ENCODE measurements at places on chromosomes 7 and 10.

- DNase-seq = no peak
These were observed 25.5 kb upstream of the KNDC1 start for GRCh38 chr10:133134411-133135115.

DNA sequence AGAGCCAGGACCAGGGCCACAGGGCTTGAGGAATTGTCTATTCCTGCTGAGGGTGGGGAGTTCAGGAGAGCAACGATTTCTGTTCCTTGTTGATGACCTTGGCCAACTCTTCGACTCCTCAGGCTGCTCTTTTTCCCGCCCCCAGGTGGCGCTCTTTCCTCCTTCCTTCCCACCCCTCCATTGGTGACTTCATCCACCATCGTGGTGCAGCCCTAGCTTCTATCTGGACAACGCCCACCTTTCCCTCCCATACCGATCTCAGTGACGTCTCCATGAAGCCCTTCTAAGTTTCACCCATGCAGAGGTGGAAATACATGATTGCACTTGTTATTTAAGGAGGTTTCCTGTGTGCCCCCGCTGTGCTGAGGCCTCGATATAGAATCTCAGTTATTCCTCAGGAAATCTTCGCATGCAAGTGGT, 22.1 kb upstream of the CARD11 start:
- peak; percentile 38 for DNase-seq

DNA sequence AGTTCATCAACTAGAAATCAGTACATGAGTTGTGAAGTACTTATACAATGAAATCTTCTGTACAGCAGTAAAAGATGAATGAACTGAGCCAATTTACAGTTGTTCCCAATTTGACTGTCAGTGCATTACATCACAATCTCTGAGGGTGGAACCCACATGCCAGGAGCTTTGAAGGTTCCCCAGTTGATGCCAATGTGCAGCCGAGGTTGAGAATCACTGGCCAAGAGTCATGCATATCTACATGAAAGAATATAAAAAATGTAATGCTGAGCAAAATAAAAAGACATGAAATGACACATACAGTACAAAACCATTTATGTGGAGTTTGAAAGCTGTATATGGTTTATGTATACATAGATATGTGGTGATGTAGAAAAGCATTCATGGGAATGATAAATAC, 22.1 kb upstream of the CCNJ start:
- no peak for DNase-seq

- DNase-seq = no peak
These were observed 26.9 kb downstream of the BLVRA start for GRCh38 chr7:43785420-43785819.

GRCh38 chr7:131722371-131722770, 165.9 kb upstream of the PODXL start:
- no peak for DNase-seq

GRCh38 chr7:127718340-127718679, 66.3 kb downstream of the SND1 start:
- no peak for DNase-seq

- DNase-seq = no peak
These were observed 55.4 kb downstream of the CACNA2D1 start for GRCh38 chr7:82388138-82388537.

GRCh38 chr10:3719024-3719843, 65.8 kb downstream of the KLF6 start:
- no peak for DNase-seq

GRCh38 chr7:98205162-98205845, 5.9 kb upstream of the BHLHA15 start:
- peak; percentile 70 for DNase-seq

- no peak for DNase-seq
These were observed 45.1 kb downstream of the CUX1 start for GRCh38 chr7:101862280-101863220.

GRCh38 chr10:64041989-64042490, 520.8 kb downstream of the REEP3 start:
- DNase-seq = no peak

DNA sequence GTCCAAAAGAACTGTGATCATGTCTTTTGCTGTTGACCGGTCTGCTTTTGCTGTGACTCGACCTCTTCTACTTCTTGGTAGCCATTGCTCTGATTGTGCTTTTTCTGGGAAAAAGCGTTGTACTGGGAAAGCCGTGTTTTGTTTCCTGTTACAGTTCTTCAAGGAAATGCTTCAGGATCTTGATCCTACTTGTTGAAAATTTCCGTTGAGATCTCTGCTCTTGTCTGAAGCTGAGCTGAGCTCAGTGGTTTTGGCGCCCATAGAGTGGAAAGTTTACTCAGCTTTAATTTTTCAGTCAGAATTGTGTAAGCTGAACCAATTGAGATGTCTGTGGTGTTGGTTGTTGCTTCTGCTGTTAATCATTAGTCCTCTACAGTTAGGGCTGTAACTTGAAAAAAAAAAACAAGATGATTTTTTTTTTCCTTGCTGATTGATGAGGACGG, 302.2 kb downstream of the CCDC3 start:
- no peak for DNase-seq

GRCh38 chr10:99854860-99855259, 72.4 kb downstream of the ABCC2 start:
- DNase-seq = no peak

GRCh38 chr7:273327-273726, 16.6 kb upstream of the FOXL3 start:
- DNase-seq = no peak

GRCh38 chr7:6161463-6162330, 110.7 kb downstream of the CYTH3 start:
- no peak for DNase-seq

GRCh38 chr7:26061678-26062603, 90.1 kb upstream of the NFE2L3 start:
- DNase-seq = peak; percentile 92

- no peak for DNase-seq
These were observed 97.1 kb downstream of the GNAI1 start for GRCh38 chr7:80231707-80232106.

DNA sequence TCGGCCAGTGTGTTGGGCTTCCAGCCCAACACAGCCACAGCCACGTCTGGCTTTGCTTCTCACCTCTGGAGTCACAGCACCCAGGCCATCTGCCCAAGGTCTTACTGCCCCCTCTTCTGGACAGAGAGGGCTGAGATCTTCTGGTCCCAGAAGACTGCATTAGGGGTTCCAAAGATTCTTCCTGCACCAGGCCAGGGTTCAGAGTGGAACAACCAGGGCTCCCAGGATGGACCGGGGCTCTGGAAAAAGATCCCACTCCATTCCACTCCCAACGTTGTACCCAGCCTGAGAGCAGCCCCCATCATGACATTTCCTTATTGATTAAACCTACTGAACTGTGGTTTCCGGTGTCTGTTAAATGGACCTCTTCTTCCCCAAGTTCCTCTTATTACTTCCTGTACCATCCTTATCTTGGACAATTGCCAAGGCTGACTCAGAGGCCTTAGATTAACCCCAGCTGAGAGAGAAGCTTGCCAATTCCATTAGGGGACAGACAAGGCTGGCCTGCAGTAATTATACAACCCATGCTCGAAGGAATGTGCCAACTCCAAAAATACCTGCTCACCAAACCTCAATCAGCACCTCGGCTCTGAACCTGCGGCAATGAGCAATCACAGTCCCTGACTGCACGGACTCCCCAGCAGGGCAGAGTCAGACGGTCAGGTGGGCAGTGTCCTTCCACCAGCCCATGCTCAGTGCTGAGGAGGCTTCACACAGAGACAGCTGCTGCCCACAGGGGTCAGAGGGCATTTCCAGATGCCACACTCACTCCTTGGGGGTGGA, 47.9 kb upstream of the NPFFR1 start:
- peak; percentile 82 for DNase-seq

GRCh38 chr7:82194016-82194643, 249.4 kb downstream of the CACNA2D1 start:
- DNase-seq = peak; percentile 58

- no peak for DNase-seq
These were observed 17.6 kb upstream of the PANK1 start for GRCh38 chr10:89662596-89662995.

DNA sequence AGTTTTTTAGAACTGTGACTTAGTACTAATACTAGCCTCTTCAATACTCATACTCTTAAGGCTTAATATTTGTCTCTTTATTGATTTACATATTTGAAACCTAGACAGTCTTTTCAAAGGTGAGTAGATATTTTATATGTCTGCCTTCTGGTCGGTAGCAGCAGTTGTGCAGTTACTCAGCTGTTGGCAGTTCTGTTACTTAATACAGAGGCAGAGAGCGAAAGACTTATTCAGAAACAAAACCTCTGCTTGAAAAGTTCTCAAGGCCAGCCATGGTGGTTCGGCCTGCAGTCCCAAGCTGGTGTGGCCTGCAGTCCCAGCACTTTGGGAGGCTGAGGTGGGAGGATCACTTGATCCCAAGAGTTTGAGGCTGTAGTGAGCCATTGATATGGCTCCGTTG, 84.2 kb downstream of the AUTS2 start:
- no peak for DNase-seq

DNA sequence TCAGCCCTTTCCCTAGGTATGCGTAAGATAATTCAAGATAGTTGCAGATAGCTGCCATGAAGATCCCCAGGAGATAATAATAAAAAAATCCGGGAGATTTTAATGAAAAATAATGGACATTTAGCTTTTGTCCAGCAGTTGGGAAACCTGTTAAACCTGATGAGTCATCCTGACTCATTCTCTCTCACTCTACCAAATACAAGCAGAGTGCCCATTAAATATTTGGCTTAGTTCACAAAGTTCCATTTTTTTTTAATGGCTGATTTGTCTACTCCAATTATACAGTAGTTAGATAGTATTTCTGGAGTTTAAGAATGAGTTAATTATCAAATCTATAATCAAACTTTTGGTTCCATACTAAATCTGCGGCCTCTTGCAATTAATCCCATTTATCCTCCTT, 2.1 kb upstream of the SHTN1 start:
- DNase-seq = no peak

DNA sequence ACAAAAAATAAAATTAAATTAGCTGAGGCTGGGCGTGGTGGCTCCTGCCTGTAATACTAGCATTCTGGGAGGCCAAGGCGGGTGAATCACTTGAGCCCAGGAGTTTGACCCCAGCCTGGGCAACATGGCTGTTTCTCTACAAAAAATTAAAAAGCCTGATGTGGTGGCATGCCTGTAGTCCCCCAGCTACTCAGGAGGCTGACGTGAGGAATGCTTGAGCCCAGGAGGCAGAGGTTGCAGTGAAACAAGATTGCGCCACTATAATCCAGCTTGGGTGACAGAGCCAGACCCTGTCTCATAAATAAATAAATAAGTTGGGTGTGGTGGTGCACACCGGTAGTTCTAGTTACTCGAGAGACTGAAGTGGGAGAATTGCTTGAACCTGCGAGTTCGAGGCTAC, 65.1 kb downstream of the GNA12 start:
- DNase-seq = no peak

DNA sequence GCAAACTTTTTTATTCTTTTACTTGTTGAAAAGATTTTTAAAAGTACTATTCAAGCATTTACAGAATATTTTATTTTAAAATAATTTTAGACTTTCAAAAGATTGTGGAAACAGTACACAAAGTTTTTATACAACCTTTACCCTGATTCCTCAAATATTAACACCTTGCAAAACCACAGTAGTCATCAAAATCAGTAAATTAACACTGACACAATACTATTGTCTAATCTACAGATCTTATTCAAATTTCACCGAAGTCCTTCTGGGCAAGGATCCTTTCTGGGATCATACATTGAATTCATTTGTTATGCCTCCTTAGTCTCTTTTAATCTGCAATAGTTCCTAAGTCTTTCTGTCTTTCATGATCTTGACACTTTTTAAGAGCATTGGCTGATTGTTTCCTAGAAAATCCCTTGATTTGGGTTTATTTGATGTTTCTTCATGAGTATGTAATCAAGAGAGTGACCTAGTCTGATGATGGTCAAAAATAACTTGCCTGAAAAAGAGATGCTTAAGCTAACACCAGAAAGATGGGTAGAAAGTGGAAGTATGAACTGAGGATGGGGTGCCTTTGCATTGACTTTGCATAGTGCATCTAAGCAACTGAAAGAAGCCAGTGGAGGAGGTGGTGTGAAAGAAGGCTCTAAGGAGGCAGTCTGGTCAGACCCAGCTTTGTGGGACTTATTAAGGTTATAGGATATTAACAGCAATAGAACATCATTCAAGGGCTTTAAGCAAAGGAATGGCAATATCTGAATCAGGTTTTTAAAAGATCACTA, 9.7 kb downstream of the STAMBPL1 start:
- no peak for DNase-seq

- DNase-seq = no peak
These were observed 10.3 kb downstream of the ZNF775 start for GRCh38 chr7:150389532-150389816.

DNA sequence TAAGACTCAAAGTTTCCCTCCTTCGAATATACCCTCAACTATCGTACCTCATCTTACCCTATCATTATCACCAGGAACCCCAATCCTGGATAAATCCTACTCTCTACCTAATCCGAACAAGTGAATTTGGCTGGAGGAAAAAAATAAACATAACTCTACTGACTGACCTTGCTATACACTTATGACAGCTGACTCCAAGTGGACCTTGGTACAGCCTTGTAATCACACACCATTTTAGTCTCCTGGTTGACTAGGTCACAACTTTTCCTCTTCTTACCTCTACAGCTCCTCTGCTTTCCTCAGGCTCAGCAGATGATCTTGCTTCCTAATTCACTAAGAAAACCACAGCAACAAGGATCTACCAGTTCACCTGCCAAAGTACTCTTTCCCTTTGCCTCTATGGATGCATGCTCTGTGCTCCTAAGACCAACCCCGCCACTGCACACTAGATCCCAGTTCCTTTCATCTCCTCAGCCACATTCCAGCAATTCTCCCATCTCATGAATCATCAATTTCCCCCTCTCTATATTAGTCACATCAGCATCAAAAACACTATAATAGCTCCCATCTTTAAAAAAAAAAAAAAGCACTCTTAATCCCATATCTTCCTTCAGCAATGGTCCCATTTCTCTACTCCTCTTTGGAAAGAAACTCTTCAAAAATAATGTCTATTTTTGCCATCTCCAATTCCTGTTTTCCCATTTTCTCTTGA, 35.5 kb downstream of the COA1 start:
- no peak for DNase-seq

DNA sequence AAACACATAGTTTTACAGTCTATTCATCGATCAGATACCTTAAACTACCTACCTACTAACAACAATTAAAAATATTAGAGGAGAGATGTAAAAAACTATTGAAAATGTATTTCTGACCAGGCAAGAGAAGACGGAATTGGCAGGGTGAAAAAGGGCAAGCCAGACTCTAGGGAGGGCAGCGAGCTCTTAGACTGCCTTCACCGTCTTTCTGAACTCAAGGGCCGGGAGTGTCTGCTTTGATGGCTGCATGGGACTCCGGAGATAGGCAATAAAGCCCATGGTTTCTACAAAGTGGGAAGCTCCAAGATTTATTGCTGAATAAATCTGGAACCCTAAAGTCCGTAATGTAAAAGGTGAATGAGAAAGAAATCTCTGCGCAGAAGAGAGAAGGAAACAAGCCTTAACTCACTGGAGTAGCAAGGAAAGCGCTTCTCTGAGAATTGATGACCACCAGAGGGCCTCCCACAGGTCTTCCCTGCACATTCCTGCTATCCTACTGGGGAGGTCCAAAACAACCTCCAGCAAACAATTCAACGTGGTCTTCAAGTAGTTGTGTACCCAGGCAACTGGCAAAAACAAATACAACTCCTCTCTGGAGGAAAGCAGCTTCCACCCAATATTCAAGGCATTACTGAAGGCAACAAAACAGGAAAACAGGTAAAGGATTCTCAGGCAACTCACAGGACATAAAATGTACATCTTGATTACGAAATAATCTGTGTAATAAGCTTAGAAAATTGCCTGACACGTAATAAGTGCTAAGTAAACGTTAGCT, 181.3 kb downstream of the SDK1 start:
- peak; percentile 71 for DNase-seq
